ENCODE measurements at places on chromosomes 1 and 21.
A peak's percentile ranks its signal among the peaks of the same experiment; 100 is the strongest.

- no peak for DNase-seq
- H3K27me3 ChIP-seq = no peaks in the 10 kb centered on the region
- no peaks in the 10 kb centered on the region for H3K4me1 ChIP-seq
- H3K36me3 ChIP-seq = no peaks in the 10 kb centered on the region
Measured at GRCh38 chr1:232471250-232471649, 158.7 kb downstream of the SIPA1L2 start.

- no peak overlapping the region for H3K27ac ChIP-seq
- no peaks in the 10 kb centered on the region for H3K4me1 ChIP-seq
- DNase-seq = no peak
- H3K4me3 ChIP-seq = no peak overlapping the region
Measured at GRCh38 chr1:43007377-43008114, 48.9 kb upstream of the SLC2A1 start.

DNA sequence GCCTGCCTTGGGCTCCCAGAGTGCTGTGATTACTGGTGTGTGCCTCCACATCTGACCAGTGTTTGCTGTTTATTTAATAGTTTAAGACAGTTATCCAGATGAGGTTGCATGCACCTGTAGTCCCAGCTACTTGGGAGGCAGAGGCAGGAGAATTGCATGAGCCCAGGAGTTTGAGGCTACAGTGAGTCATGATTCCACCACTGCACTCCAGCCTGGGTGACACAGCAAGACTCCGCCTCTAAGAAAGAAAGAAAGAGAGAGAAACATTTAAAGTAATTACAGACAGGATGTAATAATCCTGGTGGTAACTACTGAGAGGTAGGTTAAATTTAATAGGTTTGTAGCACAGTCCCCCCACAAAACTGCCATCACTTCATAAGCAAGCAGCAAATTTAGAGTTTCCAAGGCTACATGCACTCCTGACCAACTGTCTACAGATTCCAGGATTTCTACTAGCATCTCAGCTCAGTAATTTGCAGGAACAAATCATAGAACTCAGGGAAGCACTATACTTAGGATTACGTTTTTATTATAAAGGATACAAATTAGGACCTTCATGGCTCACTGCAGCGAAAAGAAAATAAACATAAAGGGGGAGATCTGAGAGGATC, 89.6 kb downstream of the PKN2 start:
- H3K36me3 ChIP-seq = peaks cover 49% of the 10 kb centered on the region
- H3K4me1 ChIP-seq = no peaks in the 10 kb centered on the region
- DNase-seq = no peak
- no peak overlapping the region for H3K4me3 ChIP-seq

GRCh38 chr1:112614460-112615065, 4.4 kb downstream of the ST7L start:
- DNase-seq = peak; percentile 61
- H3K36me3 ChIP-seq = peaks cover 26% of the 10 kb centered on the region
- H3K27ac ChIP-seq = no peak overlapping the region
- H3K4me1 ChIP-seq = peaks cover 23% of the 10 kb centered on the region

DNA sequence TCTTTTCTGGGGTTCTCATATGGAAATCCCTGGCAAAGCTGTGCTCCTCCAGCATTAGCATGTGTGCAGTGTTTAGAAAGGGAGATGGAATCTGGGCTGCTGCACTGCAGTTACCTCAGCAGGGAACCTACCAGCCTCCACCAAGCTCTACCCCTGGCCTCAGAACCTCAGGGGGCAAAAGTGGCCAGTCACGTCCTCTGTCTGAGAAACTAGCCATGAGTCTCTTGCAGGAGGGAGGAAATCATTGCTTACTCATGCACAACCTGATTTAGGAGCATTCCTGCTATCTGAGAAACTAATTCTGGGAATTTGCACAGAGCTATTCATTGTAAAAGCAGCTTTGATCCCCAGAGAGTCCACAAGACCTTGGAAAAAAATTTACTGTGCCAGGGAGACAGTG, 80.6 kb upstream of the IPO9 start:
- no peak overlapping the region for H3K4me3 ChIP-seq
- no peaks in the 10 kb centered on the region for H3K36me3 ChIP-seq
- H3K4me1 ChIP-seq = no peaks in the 10 kb centered on the region
- DNase-seq = no peak
- H3K27me3 ChIP-seq = peaks cover 5% of the 10 kb centered on the region
